GM04504 (cell line): ENCODE measurements at places on chromosomes 5 and 9.
A peak's percentile ranks its signal among the peaks of the same experiment; 100 is the strongest.

DNA sequence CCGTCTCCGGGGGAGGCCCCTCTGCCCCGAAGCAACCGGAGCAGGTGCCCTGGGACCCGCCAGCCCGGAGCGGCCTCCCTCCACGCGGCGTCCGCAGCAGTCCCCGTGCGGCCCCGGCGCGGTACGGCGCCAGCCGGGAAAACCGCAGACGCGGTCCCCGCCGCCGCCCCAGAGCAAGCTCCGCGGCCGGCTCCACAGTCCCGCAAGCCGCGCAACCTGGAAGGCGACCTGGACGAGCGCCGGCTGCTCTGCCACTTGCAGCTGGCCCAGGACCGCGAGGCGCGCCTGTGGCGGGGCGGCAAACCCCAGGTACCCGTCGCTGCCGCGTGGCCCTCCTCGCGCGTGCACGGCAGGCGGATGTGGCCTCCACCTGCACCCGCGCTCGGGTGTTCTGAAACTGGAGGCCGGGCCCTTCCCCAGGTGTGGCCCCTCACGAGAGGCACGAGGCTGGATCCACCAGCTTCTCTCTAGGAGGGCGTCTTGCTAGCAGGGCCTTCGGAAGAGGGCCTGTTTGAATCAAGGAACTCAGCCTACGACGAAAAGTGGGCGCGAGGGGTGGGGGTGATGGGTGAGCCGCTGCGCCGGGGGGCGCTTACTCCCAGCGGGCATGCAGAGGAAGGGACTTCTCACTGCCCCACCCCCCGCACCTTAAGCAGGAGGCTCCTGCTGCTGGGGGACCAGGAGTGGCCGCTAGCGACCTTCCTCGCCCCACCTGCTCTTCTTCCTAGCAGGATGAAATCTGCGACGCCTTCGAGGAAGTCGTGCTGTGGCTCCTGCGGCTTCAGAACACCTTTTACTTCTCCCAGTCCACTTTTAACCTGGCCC is 602 bp downstream of the CCNI2 start:
- no peak for DNase-seq

GRCh38 chr5:159097784-159098602 is 1.7 kb downstream of the EBF1 start:
- DNase-seq = no peak

- DNase-seq = peak; percentile 46
Measured at GRCh38 chr5:75603371-75603770, 7.9 kb upstream of the ANKDD1B start.

DNA sequence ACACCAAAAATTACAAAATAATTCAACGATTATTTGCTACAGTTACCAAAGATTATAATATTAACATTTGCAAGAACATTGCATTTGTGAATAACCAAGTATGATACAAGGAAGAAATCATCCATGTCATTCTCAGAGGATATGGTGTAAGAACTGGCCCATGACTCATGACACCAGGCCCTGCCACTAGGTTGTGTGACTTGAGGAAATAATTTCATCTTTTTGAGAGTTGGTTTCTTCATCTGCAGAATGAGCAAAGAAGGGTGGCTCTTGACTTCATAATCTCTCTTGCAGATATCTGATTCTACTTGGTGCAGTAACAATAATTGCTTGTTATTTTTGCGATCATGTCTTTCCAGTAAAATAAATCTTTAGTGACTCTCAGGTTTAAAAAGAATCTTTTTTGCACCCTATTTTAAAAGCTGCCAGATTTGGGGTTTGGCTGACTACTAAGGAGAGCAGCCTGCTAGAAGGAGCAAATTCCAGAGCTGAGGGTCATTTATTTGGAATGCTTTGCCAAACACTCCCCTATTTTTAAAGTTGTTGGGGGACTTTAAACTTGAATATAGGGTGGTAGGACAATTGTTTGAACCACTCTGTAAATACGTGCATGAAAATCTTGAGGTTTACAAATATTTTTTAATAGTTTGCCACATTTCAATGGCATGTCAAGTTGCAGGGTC is 23.5 kb downstream of the ITGA1 start:
- DNase-seq = no peak

DNA sequence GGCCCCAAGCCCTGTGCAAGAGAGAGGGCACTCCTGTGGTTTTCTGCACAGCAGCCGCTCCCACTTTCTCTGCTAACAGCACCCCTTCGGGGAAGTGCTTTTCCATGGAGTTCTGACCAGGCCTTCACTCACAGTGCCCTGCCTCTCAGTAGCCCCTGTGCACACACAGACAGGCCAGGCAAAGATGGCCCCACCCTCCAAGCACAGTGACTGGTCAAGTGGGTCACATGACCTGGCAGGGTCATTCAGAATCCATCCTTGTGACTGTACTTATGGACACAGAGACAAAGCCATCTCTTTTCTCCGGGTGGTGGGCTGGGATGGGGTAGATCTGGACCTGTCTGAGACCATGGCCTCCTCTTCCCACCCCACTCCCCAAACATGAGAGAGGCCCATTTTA is 82.5 kb downstream of the PSD2 start:
- DNase-seq = no peak
